ENCODE measurements at places on chromosomes 6 and 20.

GRCh38 chr6:4930025-4930691 lies 73.7 kb downstream of the RPP40 start:
- H3K4me1 ChIP-seq: peaks cover 37% of the 10 kb centered on the region
- H3K36me3 ChIP-seq: peaks cover 2% of the 10 kb centered on the region
- DNase-seq: no peak
- H3K4me3 ChIP-seq: no peak overlapping the region
- no peaks in the 10 kb centered on the region for H3K27me3 ChIP-seq

DNA sequence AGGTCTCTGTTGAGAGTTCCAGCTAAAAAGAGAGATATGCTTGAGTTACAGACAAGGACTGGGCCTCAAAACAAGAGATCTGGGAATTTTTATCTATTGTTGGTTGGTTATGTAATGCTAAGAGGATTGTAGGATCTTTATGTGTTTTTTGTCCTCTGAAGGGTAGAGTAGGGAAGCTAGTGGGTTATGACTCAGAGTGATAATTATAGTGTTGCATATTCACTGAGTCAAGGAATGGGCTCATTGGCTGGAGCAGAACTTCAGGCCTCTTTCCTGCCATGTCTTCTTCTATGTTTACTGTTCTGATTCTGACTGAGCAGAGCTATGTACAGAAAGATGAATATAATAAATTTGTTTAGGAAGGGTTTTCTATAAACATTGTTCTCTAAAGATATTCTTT lies 66.1 kb upstream of the NOX3 start:
- peaks cover 10% of the 10 kb centered on the region for H3K4me1 ChIP-seq
- no peak overlapping the region for H3K27ac ChIP-seq

- H3K27ac ChIP-seq: no peak overlapping the region
- no peaks in the 10 kb centered on the region for H3K4me1 ChIP-seq
- H3K4me3 ChIP-seq: no peak overlapping the region
- H3K36me3 ChIP-seq: no peaks in the 10 kb centered on the region
Measured at GRCh38 chr6:100289285-100289684, 175.4 kb downstream of the SIM1 start.

GRCh38 chr6:43708860-43709653 lies 21.5 kb upstream of the MRPS18A start:
- peak overlapping the region; percentile 49 for H3K27ac ChIP-seq
- H3K27me3 ChIP-seq: peaks cover 17% of the 10 kb centered on the region
- no peak overlapping the region for H3K4me3 ChIP-seq
- H3K36me3 ChIP-seq: no peaks in the 10 kb centered on the region

- H3K4me1 ChIP-seq: peaks cover 22% of the 10 kb centered on the region
- H3K4me3 ChIP-seq: no peak overlapping the region
- peaks cover 13% of the 10 kb centered on the region for H3K36me3 ChIP-seq
- H3K27ac ChIP-seq: no peak overlapping the region
Measured at GRCh38 chr6:106612671-106613416, 16.5 kb downstream of the RTN4IP1 start.

DNA sequence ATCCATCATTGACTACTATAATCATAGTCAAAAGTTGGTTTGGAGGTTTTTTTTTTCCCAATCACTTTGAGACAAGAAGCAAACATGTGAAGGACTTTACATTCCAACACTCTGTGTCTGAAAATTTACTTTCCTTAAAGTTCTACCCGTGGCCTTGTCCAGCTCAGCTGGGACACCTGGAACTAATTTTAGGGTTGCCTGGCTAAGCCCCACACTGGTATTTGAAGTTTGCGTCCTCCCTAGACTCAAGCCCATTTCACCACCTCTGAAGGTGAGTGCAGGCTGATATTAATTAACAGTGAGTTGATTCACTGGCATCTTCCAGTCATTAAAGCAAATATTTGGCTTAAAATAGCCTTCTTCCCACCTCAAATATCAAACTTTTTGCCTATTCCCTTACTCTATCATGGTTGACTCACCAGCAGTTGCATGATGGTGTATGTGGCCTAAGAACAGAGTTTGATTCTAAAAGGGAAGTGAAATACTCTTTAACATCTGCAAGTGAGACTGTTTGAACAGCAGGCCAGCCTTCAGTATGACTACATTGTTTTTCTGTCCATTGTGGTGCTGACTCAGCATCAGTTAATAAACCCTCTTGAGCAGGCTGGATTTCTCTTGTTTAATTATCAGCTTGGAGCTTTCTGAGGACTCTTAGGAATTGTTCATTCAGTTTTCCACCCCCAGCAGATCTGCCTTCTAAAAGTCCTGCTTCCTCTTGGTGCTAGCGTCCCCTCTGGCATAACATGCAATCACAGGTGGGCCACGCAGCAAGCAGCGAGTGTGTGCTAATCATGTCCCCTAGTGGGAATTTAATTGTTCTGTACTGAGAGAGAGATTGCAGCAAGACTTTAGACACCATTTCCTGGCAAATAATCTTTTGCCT lies 1.8 kb upstream of the PRDM1 start:
- peak; percentile 33 for DNase-seq
- H3K4me3 ChIP-seq: peak overlapping the region; percentile 51
- H3K27me3 ChIP-seq: peaks cover 29% of the 10 kb centered on the region

DNA sequence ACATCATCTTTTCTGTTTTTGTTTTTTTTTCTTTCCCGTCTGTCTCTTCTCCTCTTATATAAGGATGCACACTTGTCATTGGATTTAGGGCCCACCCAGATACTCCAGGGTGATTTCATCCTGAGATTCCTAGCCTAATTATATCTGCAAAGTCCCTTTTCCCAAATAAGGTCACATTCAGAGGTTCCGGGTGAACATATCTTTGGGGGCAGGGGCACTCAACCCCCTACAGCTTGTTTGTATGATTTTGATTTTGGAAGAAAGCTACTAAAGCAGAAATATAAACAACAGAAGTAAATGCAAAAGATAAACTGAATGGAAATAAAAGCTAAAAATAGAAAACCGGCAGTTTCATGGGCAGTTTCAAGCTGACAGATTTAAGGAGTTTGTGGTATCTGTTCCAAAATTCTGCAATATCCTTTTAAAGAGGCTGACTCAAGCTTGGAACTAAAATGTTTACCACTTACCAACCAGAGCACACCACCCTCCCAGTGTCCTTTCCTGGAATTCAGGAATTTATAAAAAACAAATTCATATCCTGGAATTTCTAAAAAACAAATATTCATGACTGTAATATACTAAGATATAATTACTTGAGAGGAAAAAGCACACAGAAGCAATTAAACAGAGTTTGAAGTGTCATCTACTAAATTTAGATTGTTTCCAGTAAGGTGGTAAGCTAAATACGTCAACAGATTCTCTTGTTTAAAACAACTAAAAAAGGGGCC lies 100.0 kb upstream of the CARMIL1 start:
- H3K27ac ChIP-seq: no peak overlapping the region
- peaks cover 9% of the 10 kb centered on the region for H3K4me1 ChIP-seq
- H3K4me3 ChIP-seq: no peak overlapping the region
- H3K36me3 ChIP-seq: no peaks in the 10 kb centered on the region

DNA sequence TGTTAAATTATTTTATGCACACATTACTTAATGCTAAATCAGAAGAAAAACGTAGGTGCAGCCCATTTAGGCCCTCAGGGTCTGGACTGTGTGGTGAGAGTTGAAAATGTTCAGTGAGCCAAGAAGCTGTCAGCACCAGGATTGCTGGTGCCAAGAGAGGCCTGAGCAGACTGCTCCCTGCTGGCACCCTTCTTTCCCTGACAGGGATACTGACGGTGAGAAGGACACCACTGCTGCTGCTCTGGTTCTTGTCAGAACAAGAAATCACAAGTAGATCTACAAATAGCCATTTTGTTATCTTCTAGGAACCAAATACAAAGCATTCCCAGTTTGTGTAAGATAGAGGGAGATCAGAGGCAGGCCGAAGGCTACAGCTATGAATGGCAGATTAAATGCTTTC lies 48.7 kb upstream of the CRISP1 start:
- peaks cover 10% of the 10 kb centered on the region for H3K27me3 ChIP-seq
- peaks cover 5% of the 10 kb centered on the region for H3K4me1 ChIP-seq
- H3K27ac ChIP-seq: no peak overlapping the region
- no peak overlapping the region for H3K4me3 ChIP-seq
- no peaks in the 10 kb centered on the region for H3K36me3 ChIP-seq

DNA sequence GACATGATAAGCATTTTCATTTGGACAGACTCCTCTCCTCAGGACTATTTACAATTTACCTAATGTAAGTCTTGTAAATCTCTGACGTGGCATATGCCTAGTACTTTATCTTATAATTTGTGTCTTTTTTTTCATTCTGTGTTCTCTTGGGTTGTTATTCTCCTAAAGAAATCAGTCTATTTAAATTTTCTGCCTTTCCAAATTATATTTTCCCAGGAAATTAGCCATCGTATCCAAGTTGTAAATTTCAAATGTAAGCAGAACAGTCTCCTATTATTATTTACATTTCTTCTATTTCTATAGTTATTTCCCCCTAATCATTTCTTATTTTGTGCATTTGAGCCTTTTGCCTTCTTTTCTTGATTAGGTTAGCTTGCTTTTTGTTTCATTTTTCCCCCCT lies 17.5 kb upstream of the BCAS4 start:
- H3K27ac ChIP-seq: no peak overlapping the region
- H3K27me3 ChIP-seq: no peaks in the 10 kb centered on the region
- H3K4me3 ChIP-seq: no peak overlapping the region
- no peaks in the 10 kb centered on the region for H3K36me3 ChIP-seq
- DNase-seq: no peak

- H3K4me3 ChIP-seq: no peak overlapping the region
- DNase-seq: no peak
- H3K27ac ChIP-seq: no peak overlapping the region
- H3K36me3 ChIP-seq: peaks cover 9% of the 10 kb centered on the region
- H3K27me3 ChIP-seq: no peaks in the 10 kb centered on the region
Measured at GRCh38 chr20:44969300-44969894, 3.1 kb downstream of the STK4 start.

DNA sequence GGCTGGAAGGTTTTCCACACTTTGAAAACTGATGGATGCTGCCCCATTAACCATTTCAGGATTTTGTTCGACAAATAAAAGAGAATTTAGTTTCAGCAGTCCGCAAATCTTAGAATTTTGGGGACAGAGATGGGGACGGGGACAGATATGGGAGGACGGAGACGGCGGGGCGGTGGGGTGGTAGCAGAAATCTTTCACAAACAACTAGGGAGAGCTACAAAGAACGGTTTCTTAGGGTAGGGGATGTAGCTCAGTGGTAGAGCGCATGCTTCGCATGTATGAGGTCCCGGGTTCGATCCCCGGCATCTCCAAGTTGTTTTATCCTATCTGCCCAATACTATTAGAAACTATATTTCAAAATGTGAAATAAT lies 15.1 kb downstream of the HMGN4 start:
- no peaks in the 10 kb centered on the region for H3K36me3 ChIP-seq
- H3K27ac ChIP-seq: no peak overlapping the region
- no peak overlapping the region for H3K4me3 ChIP-seq
- DNase-seq: peak; percentile 57

DNA sequence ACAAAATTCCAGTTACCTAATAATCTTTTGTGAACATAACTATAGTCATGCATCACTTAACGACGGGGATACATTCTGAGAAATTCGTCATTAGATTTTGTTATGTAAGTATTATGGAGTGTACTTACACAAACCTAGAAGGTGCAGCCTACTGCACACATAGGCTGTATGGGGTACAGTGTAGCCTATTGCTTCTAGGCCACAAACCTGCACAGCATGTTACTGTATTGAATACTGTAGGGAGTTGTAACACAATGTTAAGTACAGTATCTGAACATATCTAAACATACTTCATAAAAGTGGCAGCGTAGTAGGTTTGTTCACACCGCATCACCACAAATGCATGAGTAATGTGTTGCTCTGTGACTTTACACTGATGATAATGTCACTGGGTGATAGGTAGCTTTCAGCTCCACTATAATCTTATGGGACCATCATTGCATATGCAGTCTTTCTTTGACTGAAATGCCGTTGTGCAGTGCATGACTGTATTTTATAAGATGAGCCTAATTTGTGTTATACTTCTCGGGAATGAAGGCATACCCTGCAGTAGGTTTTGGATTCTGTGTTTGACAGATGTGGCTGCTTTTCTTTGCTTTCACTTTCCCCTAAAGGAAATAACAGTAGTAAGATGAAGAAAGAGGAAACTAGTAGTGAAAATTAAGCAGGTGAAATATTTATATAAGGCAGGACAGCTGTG lies 365.6 kb downstream of the FARS2 start:
- H3K27me3 ChIP-seq: no peaks in the 10 kb centered on the region
- no peaks in the 10 kb centered on the region for H3K4me1 ChIP-seq
- peaks cover 3% of the 10 kb centered on the region for H3K36me3 ChIP-seq
- no peak for DNase-seq

- H3K4me3 ChIP-seq: no peak overlapping the region
- H3K36me3 ChIP-seq: no peaks in the 10 kb centered on the region
- DNase-seq: no peak
- H3K4me1 ChIP-seq: peaks cover 2% of the 10 kb centered on the region
Measured at GRCh38 chr6:81894788-81895271, 142.3 kb upstream of the TENT5A start.

DNA sequence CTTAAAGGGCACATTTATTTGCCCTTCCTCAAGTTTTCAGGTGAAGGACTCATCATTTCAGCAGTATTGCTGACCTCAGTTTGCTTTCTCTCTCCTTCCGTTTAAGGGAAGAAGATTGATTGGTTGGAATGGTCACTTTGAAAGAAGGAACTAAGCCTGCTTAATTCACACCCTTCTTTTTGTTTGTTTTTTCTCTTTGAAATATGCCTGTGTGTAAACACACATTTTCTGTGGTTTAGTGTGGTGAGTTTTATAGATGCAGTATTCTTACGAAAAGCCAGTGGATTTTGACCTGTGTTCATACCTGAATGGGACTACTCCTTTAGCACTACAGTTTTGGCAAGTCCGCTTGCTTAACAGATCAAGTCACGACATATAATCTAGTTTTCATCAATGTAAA lies 548.8 kb upstream of the EPHA7 start:
- no peaks in the 10 kb centered on the region for H3K36me3 ChIP-seq
- no peak for DNase-seq
- H3K27me3 ChIP-seq: no peaks in the 10 kb centered on the region
- H3K27ac ChIP-seq: no peak overlapping the region
- H3K4me3 ChIP-seq: no peak overlapping the region

DNA sequence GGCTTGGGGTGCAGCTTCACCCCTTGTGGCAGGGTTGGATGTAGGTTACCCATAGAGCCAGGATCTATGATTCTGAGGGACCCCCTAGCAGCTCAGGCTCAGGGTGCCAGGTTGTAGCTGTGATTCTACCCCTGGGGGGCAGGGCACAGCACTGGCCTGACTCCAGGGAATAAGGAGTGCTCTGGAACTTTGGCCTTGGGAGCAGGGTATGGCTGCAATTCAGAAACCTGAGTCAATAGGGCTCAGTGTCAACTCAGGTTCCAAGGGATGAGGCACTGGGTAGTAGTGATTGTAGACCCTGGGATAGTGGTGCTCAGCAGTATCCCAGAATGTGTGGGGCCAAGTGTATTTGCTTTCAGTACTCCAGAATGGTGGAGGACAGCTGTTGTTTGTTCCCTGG lies 8.6 kb downstream of the FHL5 start:
- H3K4me3 ChIP-seq: no peak overlapping the region
- DNase-seq: no peak
- H3K27ac ChIP-seq: no peak overlapping the region
- H3K27me3 ChIP-seq: no peaks in the 10 kb centered on the region
- no peaks in the 10 kb centered on the region for H3K36me3 ChIP-seq
